T-helper 1 cell (primary cell): ENCODE measurements at places on chromosomes 7 and 10.

DNA sequence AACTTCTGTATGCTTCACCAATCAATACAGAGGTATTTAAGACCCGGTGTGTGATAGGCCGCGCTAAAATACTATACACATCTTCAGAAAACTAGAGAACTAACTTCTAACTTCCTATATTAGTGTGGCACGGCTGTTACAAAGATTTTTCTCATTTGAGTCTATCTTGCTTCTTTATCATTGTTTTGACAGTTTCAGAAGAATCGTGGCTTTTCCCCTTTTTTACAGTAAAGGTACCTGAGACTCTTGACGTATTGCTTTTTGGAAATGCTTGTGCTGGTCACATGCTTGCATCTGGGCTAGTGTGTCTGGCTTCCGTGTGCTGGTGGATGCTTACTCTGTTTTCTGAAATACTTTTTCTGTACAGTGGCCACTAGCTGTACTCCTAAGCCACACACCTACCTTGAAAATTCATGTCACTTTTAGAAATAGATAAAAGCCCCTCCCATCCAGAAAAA is 12.7 kb downstream of the IKZF1 start:
- peak; percentile 56 for DNase-seq

GRCh38 chr7:21304808-21305375 is 123.0 kb upstream of the SP4 start:
- no peak for DNase-seq

GRCh38 chr7:99369767-99370391 is 4.7 kb upstream of the ARPC1B start:
- DNase-seq, result no peak

DNA sequence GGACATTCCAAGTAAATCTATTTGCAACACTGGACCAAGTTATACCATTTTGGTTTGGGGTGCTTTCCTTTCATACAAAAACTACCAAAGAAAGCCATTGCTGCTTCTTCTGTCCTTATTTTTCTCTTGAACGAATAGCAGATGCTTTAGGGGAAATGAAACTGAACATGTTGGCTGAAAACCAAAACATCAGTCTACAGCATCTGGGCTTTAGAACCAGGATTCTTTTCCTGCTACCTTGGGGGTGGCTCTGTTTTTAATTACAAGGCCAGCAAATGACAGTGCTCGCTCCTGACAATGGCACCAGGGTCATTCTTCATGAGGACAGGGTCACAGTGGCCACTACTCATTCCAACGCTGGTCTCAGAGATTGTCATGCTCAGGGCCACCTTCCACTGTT is 80.3 kb downstream of the WDR11 start:
- DNase-seq, result no peak

DNA sequence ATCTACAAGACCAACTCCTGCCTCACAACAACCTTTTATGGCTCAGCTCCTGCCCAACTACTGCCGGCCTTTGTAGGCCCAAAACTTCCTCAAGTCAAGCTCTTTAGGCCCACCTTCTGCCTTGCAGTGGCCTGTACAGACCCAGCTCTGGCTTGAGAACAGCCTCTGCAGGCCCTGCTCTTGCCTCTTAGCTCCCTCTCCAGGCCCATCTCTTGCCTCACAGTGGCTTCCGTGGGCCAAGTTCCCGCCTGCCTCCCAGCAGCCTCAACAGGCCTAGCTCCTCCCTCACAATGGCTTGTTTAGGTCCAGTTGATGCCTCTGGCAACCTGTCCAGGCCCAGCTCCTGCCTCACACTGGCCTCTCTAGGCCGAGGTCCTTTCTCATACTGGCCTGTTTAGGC is 32.4 kb upstream of the VKORC1L1 start:
- DNase-seq, result no peak

DNA sequence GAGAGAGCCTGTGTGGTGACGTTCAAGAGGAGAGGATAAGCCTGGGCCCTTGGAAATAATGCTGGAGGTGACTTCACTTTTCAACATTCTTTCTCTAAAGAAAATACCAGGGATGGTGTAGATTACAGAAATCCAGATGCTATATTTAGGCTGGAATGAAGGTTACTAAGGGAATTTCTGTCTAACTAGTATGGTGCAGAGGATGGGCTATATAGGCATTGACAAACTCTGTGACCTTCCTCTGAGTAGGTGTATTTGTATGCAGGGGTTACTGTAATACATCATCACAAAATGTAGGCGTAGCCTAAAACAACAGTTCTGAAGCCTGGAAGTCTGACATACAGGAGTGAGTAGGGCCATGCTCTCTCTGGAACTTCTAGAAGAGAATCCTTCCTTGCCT is 155.3 kb upstream of the INHBA start:
- no peak for DNase-seq

GRCh38 chr7:72268090-72268489 is 144.0 kb downstream of the CALN1 start:
- no peak for DNase-seq

GRCh38 chr7:142762104-142762503 is 8.7 kb upstream of the PRSS2 start:
- no peak for DNase-seq
